ENCODE measurements at places on chromosomes 13 and 19. TPM values are rescaled to one million over a fixed set of nuclear protein-coding genes. Genes with fewer than 3 reads are reported as not detected.

DNA sequence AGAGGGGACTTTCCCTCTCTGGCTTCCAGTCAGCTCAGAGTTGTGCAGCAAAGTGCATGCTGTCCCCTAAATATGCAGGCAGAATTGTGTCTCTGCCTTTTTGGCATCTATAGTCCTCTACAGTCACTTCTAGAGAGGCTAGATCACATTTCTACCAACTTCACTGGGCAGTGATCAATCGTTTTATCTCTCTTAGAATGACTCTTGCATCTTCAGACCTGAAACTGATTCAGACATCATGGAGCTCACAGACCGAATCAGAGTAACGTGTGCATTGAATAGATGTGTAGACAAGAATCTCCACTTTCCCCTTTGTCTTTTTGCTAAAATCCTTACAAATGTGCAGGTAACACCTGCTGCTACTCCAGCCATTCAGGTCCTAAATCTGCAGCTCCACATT, 6.2 kb downstream of the ZNF253 start:
- DNase-seq, result no peak

GRCh38 chr19:46824890-46825730, 25.5 kb downstream of the AP2S1 start:
- DNase-seq, result no peak

GRCh38 chr19:35228177-35228930, at the start of gene FAM187B:
FAM187B (minus strand) TSS chr19:35228739; CDS start chr19:35228680, 59 bp downstream.
- no peak for DNase-seq

DNA sequence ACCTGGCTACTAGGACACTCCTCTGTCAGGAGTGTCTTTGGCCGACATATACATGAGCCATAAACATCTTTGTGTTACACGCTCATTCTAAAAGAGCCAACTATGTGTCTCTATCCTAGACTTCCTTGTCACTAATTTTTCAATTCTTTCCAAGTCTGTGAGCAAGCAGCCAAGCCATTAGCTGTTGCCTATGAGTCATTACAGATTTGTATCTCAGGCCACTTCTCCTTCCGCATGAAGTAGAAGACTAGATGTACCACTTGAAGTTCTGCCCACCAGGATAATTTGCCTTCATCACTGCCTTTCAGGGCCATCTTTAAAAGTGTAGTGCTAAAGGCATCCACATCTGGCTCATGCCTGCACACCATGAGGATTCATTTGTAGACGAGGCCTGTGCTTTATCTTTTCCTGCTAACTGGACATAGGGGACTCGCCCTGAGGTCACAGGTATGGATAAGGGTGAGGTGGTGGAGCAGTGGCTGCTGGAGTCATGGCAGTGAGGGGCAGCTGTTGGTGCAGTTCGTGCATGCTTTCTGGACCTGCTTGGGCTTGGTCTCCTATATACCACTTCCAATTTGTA, 126.1 kb upstream of the KL start:
- peak; percentile 38 for DNase-seq

DNA sequence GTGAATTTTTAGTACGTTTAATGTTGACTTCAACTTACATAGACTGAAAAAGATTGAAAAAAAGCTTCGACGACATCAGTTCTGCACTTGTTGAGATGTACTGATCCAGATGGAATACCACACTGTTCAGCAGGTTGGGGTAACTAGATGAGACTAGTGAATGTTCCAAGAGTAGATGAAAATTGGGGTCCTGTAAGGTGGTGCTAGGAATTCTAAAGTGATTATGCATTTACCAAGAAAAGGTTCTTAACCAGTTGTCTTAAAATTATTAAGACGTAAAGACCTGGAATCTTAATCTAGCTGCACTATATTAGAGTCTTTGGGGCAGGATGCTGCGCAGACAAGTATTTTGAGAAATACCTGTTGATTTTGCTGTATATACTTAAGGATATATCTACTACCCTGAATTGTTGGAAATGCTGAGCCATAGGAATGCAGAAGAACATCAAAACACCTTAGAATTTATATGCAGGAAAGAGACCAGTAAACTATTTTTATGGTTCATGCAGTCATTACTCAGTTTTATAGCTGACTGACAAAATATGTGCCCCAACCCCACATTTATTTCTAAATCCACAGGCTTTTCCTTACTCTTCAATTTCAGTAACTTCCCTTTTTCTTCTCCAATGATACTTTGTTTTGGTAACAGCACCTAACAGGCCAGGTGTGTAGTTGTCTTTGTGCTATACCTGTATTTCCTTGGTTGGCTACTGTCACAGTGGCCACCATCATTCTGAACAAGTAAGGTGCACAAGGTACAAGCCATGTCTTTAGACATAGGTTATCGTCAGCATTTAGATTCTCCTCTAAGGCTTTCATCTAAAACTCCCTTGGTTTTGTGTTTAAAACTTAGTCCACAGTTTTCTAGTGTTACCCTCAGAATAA, 8.6 kb downstream of the MIR17HG start:
- DNase-seq, result no peak

DNA sequence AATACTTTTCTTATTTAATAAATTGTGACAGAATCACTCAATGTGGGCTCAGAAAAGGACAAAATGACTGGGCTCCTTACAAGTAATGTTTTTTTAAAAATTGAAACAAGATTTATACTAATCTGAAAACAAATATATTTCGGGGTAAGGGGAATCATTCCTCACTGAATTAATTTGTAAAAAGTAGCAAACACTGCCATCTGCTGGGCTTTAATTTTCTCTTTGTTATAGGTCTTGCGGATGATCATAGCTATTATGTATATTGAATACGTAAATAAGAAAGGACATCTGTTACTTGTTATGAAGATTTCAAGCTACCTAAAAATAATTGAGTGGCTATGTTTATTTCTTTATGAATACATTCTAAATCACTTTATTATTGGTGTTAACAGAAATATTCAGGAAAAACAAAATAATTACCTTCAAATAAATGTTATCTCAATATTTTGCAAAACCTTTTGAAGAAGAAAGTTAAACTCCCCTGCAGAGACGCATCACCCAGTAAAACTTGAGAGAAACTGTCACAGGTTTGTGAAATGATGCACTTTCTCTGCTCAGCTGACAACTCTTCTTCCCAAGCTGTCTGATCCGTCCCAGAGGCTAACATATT, 17.8 kb upstream of the ENOX1 start:
- DNase-seq, result peak; percentile 82

- DNase-seq, result peak; percentile 22
Observed at GRCh38 chr13:90918536-90918935, 429.0 kb upstream of the MIR17HG start.

DNA sequence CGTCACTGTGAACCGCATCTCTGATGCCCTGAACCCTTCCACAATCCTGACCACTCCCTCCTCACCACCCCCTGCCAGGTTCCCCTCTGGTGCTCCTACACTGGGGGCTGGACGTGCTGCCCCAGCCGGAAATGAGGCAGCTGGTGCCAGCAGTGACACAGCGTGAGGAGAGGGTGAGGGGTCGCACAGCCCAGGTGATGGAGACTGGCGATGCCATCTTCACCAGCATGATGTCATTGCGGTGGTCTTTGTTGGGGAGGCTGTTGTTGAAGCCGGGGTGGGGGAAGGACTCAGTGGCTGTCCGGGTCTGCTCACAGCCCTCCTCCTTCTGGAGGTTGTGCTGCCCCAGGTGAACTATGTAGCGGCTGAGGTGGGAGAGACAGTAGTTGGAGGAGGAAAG, 2.5 kb downstream of the KLK11 start:
- DNase-seq, result no peak

DNA sequence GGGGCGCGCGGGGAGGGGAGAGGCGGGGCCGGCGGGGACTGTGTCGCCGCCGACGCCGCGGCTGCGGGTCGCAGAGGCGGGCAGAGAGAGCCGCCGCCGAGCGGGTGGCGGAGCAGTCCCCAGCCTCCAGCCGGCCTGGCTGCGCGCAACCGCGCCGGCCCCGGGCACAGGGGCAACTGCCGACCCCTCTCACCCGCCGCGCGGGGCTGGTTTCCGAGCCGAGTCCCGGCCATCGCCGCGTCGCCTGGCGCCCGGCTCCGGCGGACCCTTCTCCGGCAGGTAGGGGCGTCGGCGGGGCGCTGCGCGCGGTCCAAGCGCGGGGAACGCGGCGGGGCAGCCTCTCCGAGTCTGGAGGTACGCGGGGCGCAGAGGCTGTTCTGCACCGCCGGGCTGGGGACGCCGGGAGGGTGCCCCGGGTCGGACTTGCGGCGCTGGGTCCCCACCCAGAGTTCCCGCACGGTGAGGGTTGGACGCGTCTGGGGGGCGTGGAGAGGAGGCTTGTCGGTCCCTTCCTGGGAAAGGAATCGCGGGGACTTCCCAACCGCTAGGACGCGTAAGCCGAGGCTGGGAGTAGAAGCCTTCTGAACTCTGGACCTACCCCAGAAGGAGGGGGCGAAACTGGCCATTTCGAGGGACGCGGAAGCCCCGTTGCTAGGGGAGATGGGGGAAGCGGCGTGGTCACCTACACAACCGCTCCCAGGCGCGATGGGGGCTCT, 133.6 kb upstream of the MYO16 start:
- no peak for DNase-seq

GRCh38 chr19:17739121-17739875, 12.0 kb upstream of the FCHO1 start:
- DNase-seq, result no peak

The SYNE4 gene
- total RNA-seq, result 1.9 TPM

The C19orf25 gene
- total RNA-seq, result 54.9 TPM

The PCP2 gene
- not detected for total RNA-seq

The ZNF681 gene
- 2.5 TPM for total RNA-seq

The MEIOSIN gene
- not detected for total RNA-seq
